ENCODE measurements at places on chromosomes 11 and 22.

DNA sequence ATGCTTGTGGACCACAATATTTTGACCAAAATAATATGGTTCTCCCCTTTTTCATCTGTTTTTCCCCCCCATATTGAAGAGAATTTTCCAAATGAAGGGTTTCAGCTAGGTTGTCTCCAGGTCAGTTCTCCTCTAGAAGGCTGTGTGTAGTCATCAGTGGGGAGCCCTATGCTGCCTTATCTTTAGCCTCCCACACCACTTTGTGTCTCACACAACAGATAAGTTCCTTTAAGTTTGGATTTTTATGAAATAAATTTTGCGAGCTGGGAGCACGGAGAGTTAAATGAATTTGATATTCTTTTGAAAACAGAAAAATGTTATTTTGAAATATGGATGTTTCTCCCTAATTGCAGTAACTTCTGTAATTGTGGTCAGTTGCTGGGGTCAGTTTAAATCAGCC is 28.9 kb downstream of the PAX6 start:
- DNase-seq: no peak

DNA sequence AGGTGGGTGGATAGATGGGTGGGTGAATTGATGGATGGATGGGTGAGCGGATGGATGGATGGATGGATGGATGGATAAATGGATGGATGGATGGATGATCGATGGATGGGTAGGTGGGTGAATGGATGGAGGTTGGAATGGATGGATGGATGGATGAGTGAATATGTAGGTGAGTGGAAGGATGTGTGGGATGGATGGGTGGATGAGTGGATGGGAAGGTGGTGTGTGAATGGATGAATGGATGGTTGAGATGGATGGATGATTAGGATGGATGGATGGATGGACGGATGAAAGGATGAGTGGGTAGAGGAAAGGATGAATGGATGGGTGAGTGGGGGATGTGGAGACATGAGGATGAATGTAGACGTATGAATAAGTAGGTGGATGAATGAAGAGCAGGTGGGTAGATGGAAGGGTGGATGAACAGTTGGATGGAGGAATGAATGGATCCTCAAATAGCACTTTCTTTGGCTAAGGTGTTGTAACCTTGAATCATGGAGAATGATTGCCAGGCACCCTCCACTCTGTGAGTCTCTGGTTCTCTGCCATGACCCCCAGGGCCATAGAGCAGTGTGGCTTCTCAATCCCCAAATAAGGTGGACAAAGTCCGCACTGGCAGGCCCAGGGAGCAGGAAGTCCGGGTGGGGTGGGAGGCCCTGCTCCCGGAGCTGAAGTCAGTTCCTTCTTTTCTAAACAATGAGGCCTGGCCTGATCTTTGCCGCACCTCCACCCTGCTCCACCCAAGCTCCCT is 36.9 kb downstream of the IGF2 start:
- no peak for DNase-seq

DNA sequence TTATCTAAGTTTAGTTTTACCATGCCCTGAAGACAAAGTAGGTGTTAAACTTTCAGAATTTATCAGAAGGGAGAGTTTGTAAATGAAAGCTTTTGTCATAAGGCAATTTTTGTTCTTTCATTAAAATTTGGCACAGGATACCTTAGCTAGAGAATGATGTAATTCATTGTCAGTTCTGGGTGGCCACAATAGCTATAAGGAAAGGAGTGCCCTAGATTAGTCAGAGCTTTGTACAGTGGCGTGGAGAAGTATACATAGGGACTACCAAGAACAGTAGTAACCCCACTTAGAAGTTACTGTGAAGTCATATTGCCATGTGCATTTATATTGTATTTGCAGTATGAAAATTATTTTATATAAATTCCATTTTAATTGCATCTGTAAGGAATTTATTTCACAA is 126.3 kb upstream of the CARD18 start:
- DNase-seq: no peak

- no peak for DNase-seq
Observed at GRCh38 chr11:130666781-130667251, 218.4 kb downstream of the ADAMTS15 start.

DNA sequence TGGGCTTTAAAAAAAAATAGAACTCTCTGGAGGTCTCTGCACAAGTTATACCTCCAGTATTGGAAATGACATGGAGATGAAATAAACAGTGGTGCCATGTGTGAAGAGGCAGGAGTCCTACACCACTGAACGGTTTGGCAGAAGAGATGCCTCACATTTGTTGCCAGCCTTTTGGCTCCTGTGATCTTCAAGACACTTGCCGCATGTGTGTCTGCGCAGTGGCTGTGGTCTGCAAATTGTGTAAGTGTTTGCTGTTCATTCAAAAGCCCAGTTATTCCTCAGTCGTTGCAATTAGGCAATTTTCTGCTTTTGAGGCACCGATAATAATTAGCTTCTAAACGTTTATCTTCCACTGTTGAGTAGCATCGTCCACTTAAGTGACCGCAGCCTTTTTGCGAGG is 319.1 kb downstream of the BRD1 start:
- DNase-seq: no peak
